ENCODE measurements at places on chromosomes 5 and 9.

DNA sequence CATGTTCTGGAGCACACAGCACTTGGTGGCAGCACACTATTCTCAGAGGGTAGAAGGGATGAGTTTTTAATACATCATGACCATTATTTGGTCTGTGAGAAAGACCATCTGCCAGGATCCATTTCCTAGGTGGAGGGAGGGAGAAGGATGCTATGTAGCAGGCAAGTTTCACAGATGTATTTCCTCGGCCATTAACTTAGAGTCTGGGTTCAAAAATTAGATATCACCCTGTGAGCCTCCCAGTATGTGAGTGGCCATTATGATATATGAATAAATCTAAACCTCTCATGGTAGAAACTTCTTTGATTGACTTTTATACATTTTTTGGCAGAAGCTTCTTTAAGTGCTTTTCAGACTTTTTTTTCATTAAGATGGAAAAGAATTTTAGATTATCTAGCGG is 133.9 kb downstream of the SREK1 start:
- DNase-seq = no peak

- DNase-seq = no peak
These were observed 37.0 kb upstream of the PSD2 start for GRCh38 chr5:139758510-139759075.

- no peak for DNase-seq
These were observed 28.8 kb upstream of the SEMA4D start for GRCh38 chr9:89526667-89527066.

DNA sequence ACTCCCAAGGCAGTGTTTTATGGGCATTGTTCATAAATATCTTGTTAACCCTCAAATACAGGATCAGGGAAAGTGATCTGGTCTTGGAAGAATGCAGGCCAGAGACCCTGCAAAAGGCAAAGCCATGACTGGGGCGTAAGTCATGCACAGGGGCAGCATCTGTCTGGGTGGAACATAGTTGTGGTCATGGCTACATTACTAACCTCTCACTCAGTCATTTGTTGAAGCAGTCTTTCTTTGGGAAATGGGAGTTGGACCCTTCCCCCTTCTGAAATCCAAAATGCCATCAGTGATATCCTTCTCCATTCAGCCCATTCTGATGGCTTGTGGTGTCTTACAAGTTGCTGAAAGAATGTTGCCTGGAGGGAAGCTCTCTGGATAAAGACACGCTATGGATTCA is 68.1 kb downstream of the GDNF start:
- no peak for DNase-seq

DNA sequence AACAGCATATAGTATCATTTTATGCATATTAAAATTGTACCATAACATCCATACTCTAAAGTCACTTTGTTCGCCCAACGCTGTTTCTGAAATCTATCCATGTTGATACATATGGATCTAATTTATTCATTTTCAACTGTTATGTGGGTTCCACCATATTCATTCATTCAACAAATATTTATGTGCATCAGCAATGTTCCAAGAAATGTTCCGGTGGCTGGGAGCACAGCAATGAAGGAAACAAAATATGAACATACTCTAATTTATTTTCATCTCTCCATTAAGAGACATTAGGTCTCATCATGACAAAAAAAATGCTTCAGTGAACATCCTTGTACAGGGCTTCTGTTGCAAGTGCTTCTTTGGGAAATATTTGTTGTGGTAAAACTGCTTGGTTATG is 75.4 kb downstream of the MARCHF3 start:
- no peak for DNase-seq

DNA sequence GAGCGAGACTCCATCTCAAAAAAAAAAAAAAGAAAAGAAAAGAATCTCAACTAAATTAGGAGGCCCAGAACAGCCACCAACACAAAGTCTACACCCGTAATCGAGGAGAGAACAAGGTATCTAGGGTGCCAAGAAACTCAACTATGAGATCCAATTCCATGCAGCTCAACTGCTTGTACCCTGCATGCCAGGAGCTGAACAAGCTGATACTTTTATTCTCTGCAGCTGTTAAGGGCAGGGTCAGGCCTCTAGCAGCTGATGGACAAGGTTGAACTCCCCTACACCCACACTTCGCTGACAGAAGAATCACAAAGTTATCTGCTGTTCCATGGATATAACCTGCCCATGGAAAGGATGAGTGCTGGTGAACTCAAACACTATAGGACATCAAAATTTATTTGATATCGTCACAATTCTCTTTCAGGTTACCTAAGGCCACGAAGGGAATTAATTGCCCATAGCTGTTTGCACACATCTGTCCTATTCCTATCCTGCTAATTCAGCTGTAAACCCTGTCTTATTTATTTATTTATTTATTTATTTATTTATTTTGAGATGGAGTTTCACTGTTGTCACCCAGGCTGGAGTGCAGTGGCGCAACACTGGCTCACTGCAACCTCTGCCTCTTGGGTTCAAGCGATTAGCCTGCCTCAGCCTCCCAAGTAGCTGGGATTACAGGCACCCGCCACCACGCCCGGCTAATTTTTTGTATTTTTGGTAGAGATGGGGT is 20.7 kb downstream of the UBAP2 start:
- no peak for DNase-seq

DNA sequence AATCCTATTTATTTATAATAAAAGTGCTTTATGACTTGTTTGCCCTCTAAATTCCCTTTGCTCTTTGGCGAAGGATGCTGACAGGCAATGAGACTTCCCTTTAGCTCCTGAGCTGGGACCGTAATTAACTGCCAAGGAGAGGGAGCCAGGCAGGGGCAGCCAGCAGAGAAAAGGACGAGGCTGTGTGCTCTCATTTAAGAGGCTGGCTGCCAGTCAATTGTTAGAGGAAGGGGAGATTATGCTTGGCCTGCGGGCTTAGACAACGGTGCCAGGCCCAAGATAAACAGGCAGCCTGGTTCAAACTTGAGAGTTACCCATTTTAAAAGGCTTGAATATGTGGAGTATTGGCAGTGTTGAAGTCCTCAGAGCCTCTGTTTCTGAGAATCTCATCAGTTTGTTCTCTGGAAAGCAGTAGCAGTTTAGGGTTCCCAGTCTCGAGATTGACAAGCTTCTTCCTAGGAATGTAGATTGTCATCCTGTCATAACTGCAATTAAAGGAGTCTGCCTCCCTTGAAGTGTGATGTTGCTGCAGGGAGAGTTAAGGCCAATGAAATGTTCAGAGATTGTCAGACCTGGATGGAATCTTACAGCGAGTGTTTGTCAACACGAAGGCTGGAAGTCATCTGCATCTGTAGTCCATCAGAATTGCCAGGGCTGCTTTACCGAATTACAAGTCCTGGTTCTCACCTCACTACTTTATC is 113.2 kb downstream of the JAKMIP2 start:
- DNase-seq = no peak

- no peak for DNase-seq
These were observed 231.1 kb upstream of the NUDT12 start for GRCh38 chr5:103793595-103794182.

GRCh38 chr5:125413496-125414274 is 667.2 kb upstream of the ZNF608 start:
- DNase-seq = no peak

DNA sequence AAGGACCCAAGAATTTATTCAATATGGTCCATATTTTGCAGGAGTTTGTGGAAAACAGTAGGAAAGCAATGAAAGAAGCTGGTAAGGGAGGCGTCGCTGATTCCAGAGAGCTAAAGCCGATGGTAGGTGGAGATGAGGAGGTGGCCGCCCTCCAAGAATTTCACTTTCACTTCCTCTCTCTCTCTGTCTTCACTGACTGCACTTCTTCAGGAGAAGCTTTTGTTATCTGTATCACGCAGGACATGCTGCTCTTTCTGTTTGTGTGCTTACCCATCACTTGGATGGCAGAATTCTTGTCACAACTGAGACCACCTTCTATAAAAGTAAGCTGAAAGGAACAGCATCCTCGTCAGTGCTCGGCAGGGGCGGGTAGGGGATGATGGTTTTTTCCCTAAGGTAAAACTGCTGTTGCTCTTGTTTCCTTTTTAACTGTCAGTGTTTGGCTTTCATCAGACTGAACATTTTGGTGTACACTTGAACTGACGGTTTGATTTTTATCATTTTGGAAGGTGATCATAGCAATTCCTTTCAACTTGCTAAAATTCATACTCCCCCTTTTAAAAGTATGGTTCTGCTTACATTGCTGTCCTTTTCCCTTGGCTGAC is 62.4 kb upstream of the FSD1L start:
- DNase-seq = no peak

DNA sequence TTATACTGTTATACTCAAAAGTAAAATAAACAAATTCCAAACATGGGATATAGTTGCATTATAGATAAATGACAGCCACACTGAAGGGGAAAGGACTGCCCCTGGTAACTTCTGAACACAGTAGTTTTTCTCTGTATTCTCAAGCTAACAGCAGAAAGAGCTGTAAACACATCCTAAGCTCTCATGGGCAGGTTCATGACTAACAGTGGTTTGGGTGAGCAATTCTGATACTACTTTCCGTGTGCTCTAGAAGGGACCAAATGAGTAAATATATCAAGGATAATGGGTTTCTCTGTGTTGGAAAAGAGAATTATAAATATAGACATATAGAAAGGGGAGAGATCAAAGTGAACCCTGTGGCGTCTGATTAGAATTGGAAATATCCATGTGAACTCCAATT is 2.2 kb upstream of the LCN6 start:
- no peak for DNase-seq

DNA sequence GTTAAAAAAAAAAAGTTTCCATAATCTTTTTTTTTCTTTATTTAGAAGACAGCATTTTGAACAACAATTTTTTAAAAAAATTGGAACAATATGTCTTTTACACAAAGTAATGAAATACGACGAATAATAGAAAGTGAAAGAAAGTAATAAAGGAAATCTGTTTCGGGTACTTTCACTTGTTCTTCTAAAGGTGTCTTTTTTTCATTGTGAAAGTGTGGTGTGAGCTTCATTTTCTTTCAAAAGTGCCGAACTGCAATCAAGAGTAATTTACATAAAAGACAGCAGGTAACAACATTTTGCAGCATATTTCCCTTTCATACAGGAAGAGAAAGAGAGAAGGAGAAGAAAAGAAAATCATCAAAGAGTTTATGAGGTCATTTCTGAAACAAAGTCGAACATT is 159.7 kb upstream of the CDH12 start:
- peak; percentile 42 for DNase-seq

DNA sequence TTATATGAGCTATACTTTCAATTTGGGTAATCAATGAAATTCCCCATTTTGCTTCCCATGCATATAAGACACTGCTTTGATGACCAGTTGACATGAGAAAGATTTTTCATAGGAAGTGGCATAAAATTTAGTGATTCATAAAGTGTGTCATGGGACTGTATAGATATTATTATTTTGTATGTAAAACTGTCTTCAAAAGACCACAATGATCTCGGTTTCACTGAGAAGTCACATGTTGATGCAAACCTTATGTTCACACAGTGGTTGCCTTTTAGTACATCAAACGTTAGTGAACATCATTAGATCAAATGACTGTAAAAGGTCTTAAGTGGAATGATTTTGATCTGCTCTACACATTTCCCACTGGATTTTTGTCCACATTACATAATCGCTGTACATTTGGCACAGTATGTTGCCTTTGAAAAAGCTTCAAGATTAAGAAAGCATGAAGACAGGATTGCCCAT is 349.2 kb upstream of the MEF2C start:
- no peak for DNase-seq

- no peak for DNase-seq
These were observed 7.6 kb downstream of the CD180 start for GRCh38 chr5:67189079-67189354.

DNA sequence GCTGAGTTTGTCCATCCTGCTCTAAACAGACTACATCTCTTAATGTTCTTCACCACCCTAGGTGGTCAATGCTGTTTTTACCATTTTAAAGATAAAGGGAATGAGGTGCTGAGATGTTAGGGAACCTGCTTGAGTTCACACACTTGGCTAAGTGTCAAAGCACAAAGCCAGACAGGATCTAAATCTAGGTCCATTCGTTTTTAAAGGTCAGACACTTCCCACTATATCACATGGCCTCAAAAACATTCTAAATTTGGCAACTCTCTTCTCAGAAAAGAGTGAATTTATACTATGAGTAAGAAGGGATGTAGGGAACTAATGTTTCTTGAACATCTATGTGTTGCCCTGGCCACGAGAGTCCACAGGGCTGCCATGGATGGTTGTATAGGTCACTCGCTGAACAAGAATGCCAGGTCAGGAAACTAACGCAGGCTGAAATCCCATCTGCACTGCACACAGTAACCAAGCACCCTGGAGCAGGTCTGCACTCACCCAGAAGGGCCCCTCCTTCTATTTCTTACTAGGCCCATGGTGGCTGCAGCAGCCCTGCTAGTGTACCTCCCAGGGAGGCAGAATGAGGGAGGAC is 213.0 kb downstream of the SPOCK1 start:
- DNase-seq = no peak

- no peak for DNase-seq
These were observed 13.6 kb downstream of the HAND1 start for GRCh38 chr5:154464438-154464837.

- DNase-seq = peak; percentile 70
These were observed 726 bp downstream of the DAP start for GRCh38 chr5:10760096-10760920.

- DNase-seq = no peak
These were observed 2.0 kb downstream of the NRG2 start for GRCh38 chr5:140041099-140041491.

DNA sequence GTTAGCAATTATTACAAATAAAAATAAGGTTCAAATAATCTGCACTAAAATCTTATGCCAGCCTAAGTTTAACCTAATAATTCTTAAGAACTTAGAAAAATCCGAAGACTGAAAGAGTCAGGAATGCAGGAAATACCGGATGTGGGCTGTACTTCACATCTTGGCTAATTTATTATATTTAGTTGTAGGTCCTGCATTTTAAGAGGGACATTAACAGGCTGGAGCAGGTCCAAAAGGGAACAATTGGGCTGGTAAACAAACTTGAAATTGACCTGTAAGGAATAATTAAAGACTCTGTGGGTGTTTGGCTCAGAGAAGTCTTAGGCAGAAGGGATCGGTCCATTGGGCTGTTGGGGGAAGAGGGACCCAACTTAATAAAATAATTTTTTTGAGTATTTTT is 18.4 kb downstream of the GLRA1 start:
- peak; percentile 12 for DNase-seq

DNA sequence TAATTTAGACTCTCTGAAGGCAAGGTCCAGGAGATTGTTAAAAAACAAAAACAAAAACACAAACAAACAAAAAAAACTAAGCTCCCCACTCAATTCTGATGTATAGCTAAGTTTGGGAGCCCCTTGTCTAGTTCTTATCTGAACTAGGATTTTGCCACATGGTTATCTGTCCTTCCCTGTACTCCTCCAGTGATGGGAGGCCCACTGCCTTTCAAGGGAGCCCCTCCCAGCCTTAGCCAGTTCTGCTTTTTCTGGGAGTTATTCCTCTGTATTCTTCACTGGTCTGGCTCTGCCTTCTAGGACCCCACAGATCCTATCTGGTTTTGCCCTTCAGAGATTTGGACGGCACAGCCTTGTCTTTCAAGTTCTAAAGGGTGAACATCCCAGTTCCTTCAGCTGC is 2.1 kb upstream of the ALDH1B1 start:
- no peak for DNase-seq

GRCh38 chr9:123337971-123338370 is 18.0 kb upstream of the CRB2 start:
- DNase-seq = no peak
